ENCODE measurements at places on chromosomes 13 and 19.

DNA sequence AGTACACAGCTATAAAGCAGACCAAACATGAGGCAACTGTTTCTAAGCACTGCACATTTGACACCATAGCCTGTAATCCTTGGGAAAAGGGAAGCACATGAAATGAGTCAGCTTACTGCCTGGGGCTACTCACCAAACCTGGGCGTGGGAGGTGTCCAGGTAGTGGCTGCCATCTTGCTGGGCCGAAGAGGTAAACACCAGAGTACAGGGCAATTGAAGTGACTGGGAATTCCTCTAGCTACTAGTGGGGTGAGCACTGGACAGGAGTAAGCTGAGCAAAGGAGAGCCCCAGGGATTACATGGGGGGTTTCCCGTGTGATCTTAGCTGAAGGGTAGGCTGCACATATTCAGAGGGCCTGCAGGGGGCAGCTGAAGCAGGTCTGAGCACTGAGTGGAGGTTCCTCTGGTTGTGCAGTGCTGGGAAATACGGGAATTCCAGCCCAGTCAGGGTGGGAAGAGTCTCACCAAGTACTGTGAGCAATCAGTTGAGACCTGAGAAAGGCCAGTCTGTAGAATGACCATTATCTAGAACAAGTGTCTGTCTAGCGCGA, 140.5 kb downstream of the SLC7A1 start:
- DNase-seq: peak; percentile 66

- DNase-seq: no peak
Observed at GRCh38 chr19:1206150-1206863, 729 bp downstream of the STK11 start.

DNA sequence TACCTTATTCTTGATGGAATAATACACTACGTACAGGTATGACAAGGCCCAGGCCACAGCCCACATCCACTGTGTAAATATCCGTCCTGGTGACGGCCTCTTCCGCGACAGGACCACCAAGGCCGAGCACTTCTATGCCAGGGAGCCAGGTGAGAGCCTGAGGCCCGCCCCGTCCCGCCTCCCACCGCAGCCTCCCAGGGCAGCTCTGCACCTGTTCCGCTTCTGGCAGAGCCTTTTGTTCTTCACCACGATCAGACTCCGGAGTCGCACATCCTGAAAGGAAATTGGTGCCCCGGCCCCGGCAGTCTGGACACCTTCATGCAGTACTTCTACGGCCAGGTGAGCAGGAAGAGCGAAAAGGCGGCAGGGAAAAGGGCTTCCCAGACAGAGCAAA, 10.6 kb upstream of the ZNF358 start:
- no peak for DNase-seq

- DNase-seq: no peak
Observed at GRCh38 chr13:112731667-112732616, 42.1 kb downstream of the ATP11A start.

GRCh38 chr19:29371251-29372090, 154.3 kb upstream of the VSTM2B start:
- no peak for DNase-seq

- DNase-seq: no peak
Observed at GRCh38 chr13:29523199-29523961, 72.1 kb downstream of the SLC7A1 start.

- DNase-seq: no peak
Observed at GRCh38 chr13:27954406-27954851, 14.7 kb downstream of the CDX2 start.

GRCh38 chr13:110109140-110109783, 197.7 kb downstream of the COL4A1 start:
- no peak for DNase-seq

GRCh38 chr19:55257461-55258420, 1.1 kb downstream of the PPP6R1 start:
- peak; percentile 24 for DNase-seq

DNA sequence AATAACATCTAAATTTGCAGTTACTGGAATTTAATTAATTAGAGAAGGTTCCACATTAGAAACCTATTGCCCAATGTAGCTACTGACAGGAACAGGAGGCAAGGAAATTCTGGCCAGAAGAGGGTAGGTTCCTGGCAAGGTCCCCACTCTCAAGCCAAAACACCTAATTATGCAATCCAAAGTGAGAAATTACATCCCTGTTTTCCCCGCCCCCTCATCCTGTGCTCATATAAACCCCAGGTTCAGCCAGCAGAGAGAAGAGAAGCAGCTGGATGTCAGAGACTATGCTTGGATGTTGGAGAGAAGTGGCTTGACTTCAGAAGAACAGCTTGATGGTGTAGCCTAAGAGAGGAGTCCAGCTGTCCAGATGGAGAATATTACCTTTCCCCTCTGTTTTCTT, 951.3 kb upstream of the PRR20A start:
- DNase-seq: no peak

DNA sequence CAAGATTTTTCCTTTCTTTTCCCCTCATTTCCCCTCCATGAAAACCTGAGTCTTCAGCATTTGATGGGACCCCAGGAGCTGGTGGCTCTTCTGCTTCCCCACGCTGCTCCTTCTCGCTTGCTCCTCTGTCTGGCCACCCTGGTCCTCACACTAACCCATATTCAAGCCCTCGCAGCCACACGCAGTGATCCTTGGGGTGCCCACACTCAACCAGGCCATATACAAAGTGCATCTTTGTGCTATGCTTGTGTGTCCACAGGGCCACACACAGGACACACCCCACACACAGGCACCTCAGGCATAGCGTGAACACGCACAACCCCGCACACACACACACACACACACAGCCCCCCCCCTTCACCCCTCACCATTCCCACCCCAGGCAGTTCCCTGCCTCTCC, 132.1 kb downstream of the URI1 start:
- no peak for DNase-seq

DNA sequence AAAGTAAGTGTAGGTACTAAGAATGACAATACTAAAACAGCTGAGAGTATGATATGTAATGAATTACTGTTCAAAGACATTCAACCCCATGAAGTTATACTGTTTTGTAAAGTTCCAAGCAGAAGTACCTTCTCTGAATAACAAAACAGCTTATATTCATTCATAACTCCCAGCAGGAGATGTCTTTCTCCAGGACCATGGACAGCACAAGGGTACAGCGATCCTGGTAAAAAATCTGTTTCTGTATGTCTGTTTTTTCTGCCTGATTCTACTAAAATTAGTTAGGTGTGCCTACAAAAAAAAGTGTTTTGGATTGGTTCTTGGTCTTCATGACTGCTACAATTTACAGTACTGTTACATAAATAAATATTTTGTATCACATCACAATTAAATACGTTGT, 172.5 kb upstream of the SLITRK5 start:
- DNase-seq: peak; percentile 29

DNA sequence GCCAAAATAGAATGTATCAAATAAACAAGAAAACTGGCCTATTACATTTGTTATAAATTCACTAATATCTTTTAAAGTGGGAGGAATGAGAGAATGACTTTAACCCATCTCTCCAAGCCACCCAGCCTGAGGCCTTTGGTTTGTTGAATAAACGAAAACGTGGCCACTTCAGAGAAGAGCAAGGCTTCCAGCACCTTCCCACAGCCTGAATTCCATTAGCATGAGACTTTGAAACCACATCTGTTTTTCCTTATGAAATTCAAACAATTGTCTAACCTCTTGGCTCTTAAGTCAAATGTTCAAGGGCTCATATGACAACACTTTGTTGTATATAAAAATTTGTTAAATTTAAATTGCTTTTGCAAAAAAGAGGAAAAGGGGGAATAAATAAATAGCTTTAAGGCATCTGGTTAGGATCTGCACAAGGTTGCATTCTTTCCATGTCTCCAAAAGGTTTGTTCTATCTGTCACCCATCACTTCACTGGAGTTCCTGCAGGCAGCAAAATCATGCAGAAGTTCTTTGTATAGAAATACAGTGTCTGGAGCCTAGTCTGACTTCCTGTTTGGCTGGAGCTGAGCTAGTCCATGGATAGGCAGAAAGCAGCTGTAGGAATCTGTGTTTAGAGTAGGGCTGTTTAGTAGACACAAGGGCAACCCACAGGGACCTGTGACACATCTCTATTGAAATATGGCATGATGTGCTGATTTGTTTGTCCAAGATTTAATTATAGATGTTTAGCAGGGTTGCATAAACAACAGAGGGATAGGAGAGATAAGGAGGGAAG, 502.3 kb downstream of the KCTD12 start:
- DNase-seq: peak; percentile 84
